ENCODE measurements at places on chromosomes 3 and 15.

DNA sequence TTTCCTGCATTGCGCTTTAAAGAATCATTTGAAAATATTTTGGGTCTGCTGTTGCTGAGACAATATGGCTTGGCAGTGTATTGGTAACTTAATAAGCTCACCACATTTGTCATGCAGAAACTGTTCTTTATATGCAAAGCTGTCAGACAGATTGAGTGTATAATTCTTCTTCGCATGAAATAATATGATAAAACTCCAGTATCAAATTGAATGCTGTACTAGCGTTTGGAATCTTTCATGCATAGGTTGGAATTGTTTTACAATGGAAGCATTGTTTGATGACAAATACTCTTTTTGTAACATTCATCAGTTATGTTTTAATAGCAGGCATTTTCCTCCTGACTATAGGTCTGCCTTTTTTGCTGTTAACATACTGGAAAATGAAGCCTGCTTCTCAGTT, 53.8 kb downstream of the RBMS3 start:
- no peak for DNase-seq

- no peak for DNase-seq
These were observed 73.2 kb downstream of the TMEM44 start for GRCh38 chr3:194560047-194560446.

GRCh38 chr3:29011966-29012365, 268.9 kb upstream of the RBMS3 start:
- DNase-seq, result no peak

GRCh38 chr3:121707531-121708273, 41.8 kb downstream of the GOLGB1 start:
- no peak for DNase-seq

DNA sequence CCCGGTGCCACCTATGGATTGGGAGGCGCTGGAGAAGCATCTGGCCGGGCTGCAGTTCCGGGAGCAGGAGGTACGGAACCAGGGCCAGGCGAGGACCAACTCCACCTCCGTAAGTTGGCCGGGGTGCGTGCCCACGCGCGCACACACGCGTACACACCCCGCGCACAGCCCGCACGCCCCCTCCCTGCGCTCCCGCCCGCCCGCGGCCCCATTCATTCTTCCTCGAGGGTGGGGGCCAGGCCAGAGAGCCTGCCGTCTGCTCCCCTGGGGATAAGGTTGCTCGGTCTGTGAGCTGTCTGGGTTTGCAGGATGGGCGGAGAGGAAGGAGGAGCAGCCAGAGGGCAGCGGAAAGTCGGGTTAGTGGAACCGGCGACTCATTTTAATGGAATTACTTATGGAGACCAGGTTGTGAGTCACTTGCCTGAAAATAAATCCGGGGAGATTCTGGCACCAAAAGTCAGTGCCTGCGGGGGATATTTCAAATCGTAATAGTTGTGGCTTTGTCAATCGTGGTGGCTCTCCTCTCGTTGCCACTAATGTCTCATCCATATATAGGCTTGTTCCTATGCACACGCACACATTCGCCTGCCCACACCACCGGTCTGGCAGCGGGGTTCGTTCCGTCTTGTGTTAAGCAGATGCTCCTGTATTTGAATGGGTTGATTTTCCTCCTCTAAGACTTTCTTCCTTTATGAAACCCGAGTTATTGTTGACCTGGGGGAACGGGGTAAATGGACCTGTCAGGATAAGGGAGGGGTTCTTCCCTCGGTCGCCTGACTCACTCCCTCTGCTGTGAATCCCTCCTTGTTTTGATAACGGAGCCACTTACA, 223.4 kb upstream of the IL12A start:
- peak; percentile 97 for DNase-seq

GRCh38 chr15:55007561-55007960, 189.2 kb downstream of the RSL24D1 start:
- no peak for DNase-seq

DNA sequence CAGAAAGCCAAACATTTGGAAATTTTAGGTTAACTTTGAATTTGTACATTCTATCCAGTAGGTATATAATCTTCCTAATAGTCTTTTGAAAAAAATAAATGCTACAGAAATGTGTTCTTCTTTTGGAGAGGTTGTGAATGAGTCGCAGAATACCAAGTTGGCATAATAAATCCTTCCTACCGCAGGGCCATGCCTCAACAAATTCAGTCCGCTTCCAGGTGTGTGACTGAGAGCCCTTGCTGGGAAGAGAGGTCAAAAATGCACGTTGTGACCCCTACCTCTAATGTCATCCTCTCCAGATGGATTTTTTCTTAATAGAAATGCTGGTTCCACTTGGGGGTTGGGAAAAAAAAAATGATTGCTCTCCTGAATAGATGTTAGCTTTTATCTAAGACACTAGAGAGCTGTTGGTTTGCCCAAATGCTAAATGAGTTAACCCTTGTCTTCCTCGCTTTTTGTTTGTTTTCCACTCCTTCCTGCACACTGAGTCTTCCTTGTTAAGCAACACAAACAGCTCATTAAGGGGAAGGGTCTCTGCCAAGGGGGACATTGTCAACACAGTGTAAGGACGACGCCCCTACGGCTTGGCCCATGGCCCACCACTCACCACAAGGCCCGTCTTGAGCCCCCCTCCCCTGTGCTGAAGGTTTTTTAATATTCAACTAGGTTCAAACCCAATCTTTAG, 33.9 kb downstream of the RLBP1 start:
- no peak for DNase-seq

- DNase-seq, result peak; percentile 50
These were observed 264.2 kb downstream of the VPS13C start for GRCh38 chr15:61796056-61796455.

- DNase-seq, result peak; percentile 81
These were observed 43.1 kb upstream of the WDR5B start for GRCh38 chr3:122458992-122459391.

DNA sequence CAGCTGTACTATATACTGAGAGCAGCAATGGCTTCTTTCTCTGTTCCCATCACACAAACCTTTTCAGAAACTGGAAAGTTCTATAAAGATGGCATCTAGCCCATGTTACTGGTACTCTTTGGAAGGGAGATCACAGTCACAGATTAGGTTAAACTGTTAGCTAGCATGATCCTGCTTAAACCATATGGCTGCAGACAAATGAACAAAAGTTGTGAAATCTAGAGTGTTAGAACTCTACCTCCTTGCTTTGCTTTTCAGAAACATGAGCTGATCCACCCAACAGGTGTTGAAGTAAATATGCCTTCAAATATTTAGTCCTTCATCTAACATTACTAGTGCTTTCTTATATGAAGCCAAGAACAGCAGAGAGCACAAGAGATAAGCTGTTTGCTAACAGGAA, 102.6 kb downstream of the SNRK start:
- peak; percentile 24 for DNase-seq

- no peak for DNase-seq
These were observed 22.1 kb downstream of the PLA2G4D start for GRCh38 chr15:42072141-42072685.
